ENCODE measurements at places on chromosomes 4 and X.

GRCh38 chrX:70132224-70132623 lies 1.0 kb upstream of the IGBP1 start:
- no peak for DNase-seq

DNA sequence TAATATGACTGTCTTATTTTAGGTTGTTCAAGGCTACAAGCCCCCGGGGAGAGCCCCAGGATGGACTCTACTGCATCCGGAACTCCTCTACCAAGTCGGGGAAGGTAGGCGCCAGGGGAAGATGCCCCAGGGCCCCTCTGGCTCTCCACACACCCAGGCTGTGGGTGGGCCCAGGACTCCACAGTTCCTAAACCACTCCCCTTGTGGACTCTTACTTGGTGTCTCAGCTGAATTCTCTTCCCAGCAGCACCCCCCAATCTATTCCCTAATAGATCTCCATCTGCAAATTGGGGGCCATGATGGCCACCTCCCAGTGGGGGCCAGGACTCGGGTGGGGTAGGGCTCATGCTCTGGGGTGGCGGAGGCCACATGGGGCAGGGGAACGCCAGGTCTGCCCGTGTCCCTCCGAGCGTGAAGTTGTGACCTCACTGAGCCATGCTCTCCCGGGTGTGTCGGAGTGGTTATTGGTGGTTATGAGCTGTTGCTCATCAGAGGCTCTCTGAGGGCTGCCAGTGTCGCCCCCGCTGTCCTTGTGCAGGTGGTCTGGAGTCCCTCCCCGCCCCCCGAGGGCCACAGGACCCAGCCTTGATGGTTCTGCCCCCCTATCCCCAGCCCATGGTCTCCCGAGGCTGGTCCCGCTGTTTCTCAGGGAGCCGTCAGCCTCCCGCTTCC lies 11.2 kb upstream of the ADD1 start:
- no peak for DNase-seq

- DNase-seq: no peak
Observed at GRCh38 chrX:119150163-119151050, 22.8 kb upstream of the KIAA1210 start.

GRCh38 chr4:31787701-31788100 lies 1067.5 kb downstream of the PCDH7 start:
- DNase-seq: no peak

DNA sequence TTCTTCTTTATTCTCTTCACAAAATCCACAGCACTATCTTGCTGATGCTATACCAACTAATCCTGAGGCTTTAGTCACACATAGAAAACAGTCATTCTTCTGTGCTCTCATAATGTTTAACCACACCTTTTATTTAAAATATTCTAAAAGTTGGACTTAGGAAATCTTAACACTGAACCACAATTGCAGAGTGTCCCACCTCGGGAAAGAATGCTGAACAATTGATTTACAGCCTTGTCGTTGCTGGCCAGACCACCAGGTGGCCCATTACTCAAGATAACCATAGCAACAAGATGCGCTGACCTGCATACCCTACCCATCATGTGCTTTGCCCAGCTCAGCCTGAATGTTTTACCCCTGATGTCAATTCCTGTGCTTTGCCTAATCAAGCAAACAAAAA lies 100.8 kb downstream of the ARSJ start:
- DNase-seq: no peak

DNA sequence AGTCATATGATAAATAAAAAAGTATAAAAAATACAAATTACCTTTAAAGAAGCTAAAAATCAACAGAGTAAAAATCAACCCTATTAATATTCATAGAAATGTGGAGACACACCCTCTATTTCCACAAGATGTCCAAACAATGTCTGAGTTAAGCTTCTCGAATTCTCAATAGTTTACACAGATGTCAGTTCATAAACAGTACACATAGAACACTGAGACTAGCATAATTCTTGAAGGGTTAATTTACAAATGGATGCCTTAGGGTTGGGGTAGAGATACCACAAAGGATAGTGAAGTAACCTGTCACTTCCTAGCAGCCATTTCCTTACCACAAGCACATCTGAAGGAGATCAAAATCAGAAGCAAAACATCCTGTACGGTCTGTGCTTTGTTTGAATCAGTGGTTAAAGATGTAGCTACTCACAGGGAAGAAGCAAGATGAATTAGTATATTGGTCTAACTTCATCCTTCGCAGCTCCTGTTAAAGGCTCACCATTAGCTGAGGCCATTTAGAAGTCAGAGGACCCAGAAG lies 2393.9 kb downstream of the ARAP2 start:
- no peak for DNase-seq

GRCh38 chr4:167868163-167868562 lies 224.2 kb upstream of the ANXA10 start:
- DNase-seq: no peak

GRCh38 chr4:13601048-13601447 lies 26.5 kb downstream of the BOD1L1 start:
- DNase-seq: no peak

DNA sequence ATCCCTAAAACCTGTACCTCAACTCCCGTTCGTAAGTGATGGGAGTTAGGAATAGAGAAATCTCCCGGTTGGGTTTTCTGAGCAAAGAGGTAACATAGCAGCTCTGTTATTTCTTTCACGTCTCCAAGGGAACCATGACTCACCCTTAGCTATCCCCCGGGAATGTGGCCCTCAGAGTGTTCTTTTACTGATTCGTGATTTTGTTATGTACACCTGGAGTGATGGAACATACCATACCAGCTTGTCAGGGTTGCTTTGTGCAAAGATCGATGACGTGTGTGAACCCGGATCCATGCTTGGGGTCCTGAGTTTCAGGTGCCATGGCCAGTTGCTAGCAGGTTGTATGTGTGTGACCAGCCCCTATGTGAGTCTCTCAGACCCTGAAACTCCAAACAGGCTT lies 52.6 kb downstream of the HPRT1 start:
- DNase-seq: no peak

DNA sequence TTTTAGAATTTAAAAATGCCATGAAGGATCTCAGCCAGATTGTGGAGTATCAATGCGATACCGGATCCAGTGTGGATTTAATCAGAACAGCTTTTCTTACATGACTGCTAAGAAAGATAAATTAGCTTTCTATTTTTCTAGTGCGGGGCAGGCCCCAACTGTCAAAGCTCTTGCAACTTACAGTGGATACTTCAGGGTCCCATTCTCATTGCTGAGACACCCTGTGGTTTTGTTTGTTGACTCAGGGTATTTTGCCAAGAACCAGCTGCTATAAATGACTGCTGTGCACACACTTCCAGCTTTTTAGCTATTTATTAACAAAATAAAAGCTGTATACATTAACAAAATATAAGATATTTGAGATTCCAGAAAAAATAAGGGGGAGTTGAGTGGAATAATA lies 166.4 kb downstream of the DCLK2 start:
- DNase-seq: no peak

DNA sequence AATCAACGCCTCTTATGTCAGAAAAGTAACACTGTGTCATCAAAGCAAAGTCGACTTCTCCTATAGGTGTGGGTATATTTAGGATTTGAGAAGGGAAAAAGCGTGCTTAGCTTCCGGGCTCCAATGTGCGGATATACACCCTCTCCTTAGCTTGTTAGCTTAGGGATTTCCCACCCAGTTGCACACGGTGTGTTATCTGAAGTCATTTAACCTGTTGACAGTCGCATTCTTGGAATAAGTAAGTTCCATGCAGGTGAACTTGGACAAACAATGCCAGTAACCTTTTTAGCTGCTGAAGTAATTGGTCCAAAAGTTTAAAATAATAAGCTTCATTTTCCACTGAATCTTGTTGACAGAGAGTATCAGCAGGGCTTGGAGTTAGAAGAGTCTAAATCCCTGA lies 113.7 kb downstream of the SHROOM3 start:
- no peak for DNase-seq

DNA sequence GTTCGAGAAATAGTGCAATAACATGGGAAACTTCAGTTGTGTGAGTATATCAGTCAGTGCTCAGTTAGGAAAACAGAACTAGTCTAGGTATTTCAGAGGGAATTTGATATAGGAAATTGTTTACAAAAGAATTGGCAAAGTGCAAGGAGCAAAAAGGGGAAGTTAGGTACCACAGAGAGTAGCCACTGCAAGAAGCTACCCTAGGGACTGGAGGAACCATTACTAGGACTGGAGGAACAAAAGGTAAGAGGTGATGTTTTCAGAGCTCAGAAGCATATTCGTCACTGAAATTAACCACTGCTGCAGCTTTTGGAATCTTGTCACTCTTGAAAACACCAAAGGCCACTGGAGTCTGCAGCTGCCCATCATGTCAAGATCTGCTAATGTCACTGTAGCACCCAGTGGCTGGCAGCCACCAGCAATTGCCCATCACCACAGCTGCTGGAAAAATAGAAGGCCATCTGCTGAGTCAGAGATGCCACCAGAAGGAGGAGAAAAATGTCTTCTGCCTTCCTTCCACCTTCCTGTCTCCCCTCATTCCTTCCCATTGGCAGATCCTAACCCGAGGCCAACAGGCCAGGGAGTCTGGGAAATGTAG lies 160.6 kb upstream of the RPS6KA3 start:
- no peak for DNase-seq

DNA sequence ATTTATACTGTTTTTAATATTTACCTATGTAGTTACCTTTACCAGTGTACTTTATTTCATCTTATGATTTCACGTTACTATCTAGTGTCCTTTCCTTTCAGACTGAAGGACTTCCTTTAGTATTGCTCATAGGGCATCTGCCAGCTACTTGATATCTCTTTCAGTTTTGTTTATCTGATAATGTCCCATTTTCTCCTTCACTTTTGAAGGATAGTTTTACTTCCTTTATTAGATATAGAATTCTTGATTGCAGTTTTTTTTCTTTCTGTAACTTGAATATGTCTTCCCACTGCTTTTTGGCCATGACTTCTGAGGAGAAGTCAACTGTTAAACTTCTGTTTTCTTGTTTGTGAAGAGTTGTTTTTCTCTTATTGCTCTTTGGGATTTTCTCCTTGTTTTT lies 69.4 kb upstream of the MAGED1 start:
- no peak for DNase-seq

DNA sequence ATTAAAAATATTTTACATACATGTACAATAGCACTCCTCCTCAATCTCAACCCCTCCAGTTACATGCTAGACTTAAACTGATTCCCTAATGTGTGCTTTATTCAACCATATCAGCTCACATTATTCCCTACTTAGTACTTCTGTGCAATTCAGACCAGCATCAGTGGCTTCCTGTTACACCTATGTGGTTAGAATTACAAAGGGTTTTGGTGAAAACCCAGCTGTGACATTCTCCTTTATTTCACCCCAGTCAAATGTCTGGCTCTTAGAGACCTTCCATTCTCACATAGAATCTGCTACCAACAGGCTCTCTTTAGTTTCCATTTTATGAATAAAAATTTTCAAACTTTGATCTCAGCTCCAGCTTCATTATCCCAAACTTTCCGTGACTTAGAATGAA lies 85.2 kb upstream of the SLC7A11 start:
- no peak for DNase-seq

DNA sequence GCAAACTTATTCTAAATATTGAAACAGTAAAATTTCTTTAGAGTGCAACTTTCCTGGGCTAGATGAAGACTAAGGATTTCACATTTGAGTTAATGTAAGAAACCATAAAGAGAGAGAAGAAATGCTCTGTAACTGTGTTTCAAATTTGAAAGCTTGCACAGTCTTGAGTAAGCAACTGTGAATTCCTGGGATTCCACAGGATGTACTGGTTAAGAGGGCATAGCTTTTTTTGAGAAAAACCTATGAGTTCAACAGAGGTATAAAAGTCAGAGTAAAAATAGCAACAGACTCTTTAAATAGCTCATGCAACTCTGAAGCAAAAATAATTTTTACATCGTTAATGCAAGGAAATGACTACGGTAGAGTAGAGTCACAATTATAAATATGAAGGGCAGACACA lies 25.5 kb downstream of the ZNF330 start:
- no peak for DNase-seq

DNA sequence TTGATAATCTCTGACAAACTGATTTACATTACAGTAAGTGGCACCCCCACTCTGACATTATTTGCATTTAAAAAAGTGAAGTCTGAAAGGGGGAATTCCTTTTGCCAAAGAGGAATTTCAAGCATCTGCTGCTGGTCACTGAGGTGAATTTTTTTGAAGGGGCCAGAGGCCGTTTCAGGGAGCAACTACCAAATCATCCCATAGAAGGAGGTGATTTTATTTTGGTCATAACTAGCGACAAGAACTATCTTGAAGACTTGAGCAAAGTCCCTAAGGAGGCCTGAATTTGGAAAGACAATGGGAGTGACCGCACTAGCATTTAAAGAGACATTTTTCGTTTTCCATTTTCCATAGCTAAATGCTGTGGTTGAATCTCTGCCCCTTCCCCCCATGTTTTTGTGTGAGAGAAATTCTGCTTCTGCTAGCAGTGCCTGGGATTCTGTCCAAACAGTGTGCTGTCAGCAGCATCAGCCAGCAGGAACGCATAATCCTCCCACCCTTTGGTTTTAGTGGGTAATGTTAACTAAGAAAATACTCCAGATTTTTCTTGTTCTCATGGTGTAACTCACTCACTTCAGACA lies 110.1 kb upstream of the MED14 start:
- DNase-seq: no peak

DNA sequence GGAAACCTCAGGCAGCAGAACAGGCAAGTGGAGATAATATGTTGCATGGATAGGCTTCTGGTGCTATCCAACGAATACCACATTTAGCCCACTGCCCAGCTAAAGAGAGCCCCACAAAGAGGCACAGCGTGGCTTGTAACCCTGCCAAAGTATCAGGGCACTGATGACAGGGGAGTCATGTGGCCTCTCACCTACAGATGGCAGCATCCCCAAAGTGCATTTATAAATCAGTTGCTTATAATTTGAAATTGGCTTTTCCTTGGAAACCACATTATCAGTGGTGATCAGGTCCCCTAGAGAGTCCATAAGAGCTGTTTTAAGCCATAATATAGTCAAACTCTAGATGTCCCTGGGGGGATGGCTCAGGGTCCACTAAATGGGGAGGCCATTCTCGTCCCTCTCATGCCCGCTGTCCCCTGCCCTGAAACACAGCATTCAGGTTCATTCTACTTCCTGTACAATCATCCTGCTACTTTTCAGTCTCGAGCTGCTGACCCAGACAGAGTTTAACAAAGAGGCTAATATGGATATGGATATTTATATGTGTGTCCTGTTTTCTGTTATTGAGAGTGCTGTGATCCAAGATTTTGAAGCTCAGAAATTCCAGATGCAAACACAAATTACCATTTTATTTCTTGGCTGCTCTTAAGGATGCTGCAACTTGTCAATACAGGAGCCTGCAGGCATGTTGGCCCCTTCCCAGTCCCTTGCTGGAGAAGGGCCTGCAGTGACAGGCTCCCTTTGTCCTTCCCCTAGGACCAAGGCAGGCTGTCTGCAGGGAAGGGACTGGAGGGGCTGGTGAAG lies 28.5 kb downstream of the SRPX start:
- no peak for DNase-seq

DNA sequence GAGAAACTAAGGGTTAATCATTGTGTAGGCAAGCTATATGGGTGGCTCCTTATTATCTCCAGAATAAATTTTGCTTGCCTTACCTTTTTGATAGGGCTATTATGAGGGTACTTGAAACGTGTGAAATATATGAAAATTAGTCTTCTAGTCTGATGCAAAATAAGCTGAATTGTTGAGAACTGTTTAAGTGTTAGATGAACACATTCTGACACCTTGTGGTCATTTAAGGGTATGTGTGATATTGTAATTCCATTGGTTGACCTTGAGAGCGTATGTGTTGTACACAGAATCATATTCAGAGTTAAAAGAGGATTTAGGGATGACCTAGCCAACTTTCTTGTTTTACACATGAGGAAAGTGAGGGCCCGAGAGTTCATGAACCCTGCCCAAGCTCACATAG lies 44.6 kb upstream of the LINC00632 start:
- DNase-seq: no peak
